ENCODE measurements at places on chromosomes 3 and 15.

GRCh38 chr3:141331377-141332318 lies 36.7 kb upstream of the ZBTB38 start:
- ATAC-seq: peak; percentile 93

DNA sequence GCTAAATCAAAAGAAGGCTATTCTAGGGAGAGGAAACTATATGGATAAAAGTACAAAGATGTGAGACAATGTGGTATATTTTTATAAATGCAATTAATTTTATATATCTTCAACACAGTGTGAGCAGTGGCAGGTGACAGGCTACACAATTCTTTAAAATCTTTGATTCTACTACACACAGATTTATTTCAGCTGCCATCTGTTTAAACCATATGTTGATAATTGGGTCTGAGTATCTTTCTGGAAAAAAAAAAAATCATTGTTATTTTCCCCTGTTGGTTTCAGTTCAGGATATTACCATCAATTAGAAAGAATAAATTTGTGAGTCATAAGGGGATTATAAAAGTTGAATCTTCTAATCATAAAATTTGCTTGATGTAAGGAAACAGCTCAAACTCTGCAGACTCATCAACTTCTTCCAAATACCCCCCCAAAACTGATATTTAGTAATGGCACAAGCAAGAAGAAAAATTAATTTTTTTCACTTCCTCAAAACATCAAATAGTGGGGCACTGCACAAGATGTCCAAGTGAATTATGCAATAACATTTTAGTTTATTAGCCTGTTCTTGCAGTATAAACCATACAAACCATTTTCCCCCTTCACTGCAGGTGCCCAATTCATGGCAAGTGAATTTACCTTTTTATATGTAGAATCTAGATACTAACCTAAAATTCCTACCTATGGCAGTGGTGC lies 12.0 kb downstream of the PIERCE2 start:
- ATAC-seq: no peak

DNA sequence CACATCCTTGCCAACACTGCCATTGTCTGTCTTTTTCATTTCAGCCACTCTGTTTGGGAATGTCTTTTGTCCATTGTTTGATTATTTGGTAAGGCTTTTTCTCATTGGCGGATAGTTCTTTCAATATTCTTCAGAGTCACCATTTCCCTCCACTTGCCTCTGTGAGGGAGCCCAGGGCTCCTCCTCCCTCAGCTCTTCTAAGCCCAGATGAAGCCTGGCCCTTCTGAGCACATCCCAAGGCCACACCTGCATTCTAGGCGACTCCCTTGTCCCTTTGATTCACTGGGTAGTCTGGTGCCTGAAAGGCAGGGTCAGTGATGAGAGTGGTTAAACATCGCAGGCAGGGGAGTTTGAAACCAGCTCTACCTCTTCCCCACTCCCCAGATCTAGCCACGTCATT lies 12.4 kb upstream of the LTF start:
- ATAC-seq: no peak

- no peak for ATAC-seq
These were observed 309.2 kb downstream of the PDCD6IP start for GRCh38 chr3:34107669-34108068.

DNA sequence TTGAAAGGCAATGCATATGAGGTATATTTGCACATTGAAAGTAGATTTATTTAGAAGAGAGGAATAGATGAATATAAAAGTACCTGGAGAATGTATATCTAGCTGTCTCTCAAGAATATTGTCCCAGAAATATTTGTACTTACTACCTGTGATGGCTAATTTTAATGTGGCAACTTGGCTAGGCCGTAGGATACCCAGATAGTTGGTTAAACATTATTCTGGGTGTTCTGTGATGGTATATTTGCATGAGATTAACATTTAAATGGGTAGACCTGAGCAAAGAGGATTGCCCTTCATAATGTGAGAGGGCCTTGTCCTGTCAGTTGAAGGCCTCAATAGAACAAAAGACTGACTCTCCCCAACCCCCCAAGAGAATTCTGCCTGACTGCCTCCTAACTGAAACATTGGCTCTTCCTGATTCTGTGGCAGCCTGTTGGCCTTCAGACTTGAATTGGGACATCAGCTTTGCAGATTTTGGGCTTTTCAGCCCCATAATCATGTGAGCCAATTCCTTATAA lies 69.4 kb upstream of the FILIP1L start:
- ATAC-seq: no peak
